A549 treated with GW870086 at 1 μM for 4 hours (cell line): ENCODE measurements at places on chromosomes 3 and 15. TPM values are rescaled to one million over a fixed set of nuclear protein-coding genes. Genes with fewer than 3 reads are reported as not detected.

Gene GCSAM
- total RNA-seq: not detected in 5 replicates

Gene GTF2A2
- 171 to 207 TPM (median 187 TPM) in 5 replicates for total RNA-seq

Gene LDHAL6B
- total RNA-seq: not detected in 5 replicates

Gene SLC24A5
- not detected in 5 replicates for total RNA-seq

Gene OSBPL10
- 14.5 to 23.1 TPM (median 22.9 TPM) in 5 replicates for total RNA-seq

Gene SLC6A11
- total RNA-seq: 0.03 to 0.09 TPM (median 0.05 TPM) in 4 of 5 replicates, not detected in the other

Gene SNURF
- total RNA-seq: 7.5 to 10.4 TPM (median 8.8 TPM) in 5 replicates

Gene PCBP4
- total RNA-seq: 10.2 to 14.0 TPM (median 12.7 TPM) in 5 replicates

Gene SKOR1
- 0.03 to 0.10 TPM (median 0.05 TPM) in 5 replicates for total RNA-seq
